Activated gamma-delta T cell treated with anti-CD3 and anti-CD28 coated beads, Interleukin-2, amount 50 U/mL, for 16 hours (primary cell): ENCODE measurements at places on chromosomes 2 and 18.

DNA sequence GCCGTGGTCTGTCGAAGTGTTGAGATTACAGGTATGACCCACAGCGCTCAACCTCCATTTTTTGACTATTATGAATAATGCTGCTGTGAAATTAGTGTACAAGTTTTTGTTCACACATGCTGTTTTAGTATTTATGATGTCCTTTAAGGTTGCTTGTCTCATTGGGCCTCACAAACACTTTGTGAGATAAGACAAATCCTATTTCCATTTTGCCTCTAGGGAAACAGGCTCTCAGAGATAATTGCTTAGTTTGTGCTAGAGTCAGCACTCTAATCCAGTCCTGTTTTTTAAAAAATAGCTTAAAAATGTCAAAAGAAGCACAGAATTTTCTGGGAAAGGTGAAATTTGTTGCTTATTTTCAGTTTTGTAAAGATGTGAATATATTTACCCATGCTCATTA is 43.3 kb upstream of the CUL3 start:
- DNase-seq, result no peak

DNA sequence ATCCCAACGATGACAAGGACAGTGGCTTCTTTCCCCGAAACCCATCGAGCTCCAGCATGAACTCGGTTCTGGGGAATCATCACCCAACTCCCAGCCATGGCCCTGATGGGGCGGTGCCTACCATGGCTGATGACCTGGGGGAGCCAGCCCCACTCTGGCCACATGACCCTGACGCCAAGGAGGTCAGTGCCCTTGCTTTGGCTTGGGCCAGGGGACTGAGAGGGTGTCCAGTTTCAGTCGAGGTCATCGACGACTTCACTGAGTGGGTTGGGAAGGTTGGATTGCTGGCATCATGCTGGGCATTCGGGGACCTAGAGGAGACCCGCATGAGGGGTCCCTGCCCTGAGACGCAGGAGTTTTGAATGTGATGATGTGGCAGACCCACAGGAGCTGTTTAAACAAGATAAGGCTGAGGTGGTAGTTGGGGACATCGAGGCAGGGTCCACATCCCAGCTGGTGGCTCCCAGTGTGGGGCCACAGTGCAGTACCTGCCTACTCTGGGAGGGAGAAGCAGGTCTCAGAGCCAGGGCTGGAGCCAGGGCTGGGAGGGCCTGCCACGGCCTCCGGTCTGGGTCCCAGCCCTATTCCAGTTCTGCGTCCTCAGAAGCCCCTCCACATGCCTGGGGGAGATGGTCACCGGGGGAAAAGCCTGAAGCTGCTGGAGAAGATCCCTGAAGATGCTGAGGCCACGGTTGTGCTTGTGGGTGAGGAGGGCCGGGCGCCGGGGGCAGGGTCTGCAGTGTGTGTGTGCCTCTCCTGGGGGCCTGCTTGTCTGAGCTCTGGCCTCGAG is 6.0 kb downstream of the SLC4A3 start:
- no peak for DNase-seq

- no peak for DNase-seq
Measured at GRCh38 chr2:64862623-64863022, 126.6 kb upstream of the SLC1A4 start.

DNA sequence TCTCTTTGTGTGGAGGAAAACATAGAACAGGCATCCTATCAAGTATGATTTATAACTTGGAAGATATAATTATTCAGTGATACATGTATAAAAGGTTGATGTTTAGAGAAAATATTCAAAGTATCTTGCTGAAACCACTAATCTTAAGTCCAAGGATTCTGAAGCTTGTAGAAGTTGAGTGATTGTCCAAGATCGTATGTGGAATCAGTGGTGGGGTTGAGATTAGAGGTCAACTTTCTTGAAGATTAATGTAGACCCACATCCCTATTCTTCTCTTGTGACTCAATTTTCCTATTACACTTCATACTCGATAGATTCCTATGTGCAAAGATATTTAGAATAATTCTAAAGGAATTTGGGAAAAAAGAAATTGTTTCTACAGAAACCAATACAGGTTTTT is 1565.9 kb upstream of the ACVR2A start:
- no peak for DNase-seq

- no peak for DNase-seq
Measured at GRCh38 chr2:224957540-224958461, 84.5 kb downstream of the DOCK10 start.

- no peak for DNase-seq
Measured at GRCh38 chr2:181655519-181655918, 1.4 kb downstream of the CERKL start.

GRCh38 chr18:267688-268552 is at the start of gene THOC1:
THOC1 (minus strand) TSS chr18:268047; CDS start chr18:268019, 28 bp downstream.
- DNase-seq, result peak; percentile 92

DNA sequence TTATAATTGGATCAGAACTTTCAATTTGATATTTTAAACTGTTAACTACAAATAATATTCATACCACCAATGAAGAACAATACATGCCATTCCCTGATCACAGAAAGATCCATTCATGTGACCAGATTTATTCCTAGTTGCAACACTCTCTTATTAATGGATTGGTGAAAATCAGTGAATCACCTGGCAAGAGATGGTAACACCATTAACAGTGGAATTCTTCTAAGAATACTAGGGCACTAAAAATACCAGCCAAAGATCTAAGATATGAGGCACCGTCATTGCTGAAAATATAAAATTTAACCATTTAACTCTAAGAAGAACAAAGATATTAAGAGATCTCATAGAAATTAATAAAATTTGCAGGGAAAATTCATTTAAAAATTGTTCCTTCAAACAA is 58.1 kb downstream of the MAP4K3 start:
- DNase-seq, result no peak

DNA sequence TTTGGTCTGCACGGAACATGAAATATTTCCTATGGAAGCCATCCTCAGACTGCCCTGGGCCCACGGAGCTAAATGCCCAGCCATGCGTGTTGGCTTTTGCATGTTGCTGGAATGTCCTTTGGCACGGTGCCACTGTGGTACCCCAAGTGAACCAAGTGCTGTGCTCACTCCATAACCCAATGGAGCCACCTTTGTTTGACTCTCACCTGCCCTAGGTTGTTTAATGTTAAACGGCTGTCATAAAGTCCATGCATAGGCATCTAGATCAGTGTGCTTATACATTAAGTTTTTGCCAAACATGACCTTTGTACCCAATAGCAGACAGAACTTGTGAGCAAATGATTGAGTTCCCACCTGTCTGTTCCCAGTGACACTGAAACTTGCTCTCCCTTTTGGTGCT is 59.9 kb upstream of the TMEM87B start:
- no peak for DNase-seq

- DNase-seq, result no peak
Measured at GRCh38 chr18:74544898-74545297, 10.6 kb downstream of the CNDP1 start.
